Activated gamma-delta T cell treated with Interleukin-2 at 50 U/mL for 16 hours (primary cell): ENCODE measurements at places on chromosomes 7 and 10.

DNA sequence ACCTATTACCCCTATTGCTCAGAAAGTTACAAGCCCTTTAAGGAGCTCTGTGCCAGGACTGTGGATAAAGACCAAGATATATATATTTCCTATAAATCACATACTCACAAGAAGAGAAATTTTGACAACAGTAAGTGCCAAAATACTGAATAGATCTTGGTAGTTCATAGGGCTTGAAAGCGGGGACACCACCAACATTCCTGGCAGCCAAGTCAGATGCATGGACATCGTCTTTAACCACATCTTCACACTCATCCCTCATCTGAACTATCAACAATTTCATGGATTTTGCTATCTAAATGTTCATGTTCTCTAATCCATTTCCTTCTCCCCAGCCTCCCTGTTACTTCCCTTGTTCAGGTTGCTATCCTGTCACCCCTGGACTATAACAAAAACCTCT lies 67.5 kb upstream of the LRRC17 start:
- no peak for DNase-seq

DNA sequence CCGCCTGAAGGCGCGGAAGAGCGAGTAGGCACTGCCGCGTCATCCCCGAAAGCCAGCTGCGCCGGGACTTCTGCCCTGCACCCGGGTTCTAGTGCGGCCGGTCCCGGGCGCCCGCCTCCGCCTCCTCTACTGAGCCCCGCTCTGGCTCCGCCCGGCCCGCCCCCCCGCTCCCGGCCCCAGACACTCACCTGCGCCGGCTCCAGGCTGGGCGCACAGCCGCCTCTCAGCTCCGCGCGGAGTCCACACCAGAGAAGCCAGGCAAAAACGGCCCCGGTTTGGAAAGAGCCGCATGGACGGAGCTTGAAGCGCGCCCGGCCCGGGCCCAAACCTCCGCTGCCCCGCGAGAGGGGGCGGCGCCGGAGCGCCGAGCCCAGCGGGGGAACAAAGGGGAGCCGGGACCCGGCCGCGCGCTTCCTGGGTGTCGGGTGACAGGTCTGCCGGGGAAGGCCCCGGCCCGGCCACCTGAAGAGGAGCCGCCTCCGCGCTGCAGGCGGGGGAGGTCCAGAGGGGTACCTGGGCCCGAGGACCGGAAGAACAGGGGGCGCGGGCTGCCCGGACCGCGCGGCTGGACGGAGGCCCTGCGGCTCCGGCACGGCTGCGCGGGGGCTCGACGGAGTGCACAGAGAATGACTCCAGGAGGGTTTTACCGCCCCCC lies 168.2 kb downstream of the NRF1 start:
- DNase-seq = no peak

GRCh38 chr10:73781879-73782748 lies at the start of gene CHCHD1:
Gene CHCHD1, plus strand, starts transcription at chr10:73782048. Its CDS starts 28 bp downstream, at chr10:73782076.
- DNase-seq = peak; percentile 90

GRCh38 chr7:90759710-90760109 lies 163.6 kb downstream of the CDK14 start:
- DNase-seq = no peak

- DNase-seq = no peak
Observed at GRCh38 chr7:33982425-33982786, 77.1 kb downstream of the BMPER start.

- no peak for DNase-seq
Observed at GRCh38 chr10:52563360-52563759, 209.2 kb downstream of the MBL2 start.

DNA sequence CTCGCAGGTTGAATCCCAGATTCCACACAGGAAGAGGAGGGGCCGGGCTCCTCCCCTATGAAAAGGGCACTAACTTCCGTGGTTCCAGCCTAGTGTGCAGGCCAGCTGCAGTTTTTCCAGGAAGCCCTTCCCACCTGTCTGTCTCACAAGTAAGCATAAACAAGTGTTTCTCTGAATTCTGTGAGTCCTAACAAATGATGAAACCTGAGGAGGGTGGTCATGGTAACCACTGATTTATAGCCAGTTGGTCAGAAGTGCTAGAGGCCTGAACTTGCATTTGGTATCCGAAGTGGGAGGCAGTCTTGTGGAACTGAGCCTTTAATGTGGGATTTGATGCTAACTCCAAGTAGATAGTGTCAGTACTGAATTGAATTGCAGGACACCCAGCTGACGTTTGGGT lies 54.7 kb upstream of the STEAP4 start:
- DNase-seq = no peak

GRCh38 chr10:112724404-112724991 lies 225.5 kb upstream of the TCF7L2 start:
- no peak for DNase-seq

DNA sequence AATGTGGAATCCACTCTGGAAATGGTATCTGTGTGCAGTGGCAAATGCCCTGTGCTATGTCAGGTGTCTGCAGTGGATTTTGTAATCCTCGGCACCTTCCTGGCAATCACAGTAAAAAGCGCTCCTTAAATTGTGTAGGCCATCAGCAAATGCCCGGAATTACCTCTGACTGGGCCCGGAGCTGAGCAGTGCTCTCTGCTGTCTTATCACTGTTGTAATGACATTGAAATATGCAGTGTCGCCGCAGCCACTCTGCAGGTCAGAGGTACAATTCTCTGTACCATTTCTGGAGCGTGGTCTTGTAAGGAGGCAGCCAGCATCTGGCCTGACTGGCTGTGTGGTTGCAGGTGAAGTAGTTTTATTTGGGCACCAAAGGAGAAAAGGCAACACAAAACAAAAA lies 416.4 kb upstream of the MKI67 start:
- no peak for DNase-seq
